Gastrocnemius medialis (tissue), 4 donors: ENCODE measurements at places on chromosomes 5 and 9.

DNA sequence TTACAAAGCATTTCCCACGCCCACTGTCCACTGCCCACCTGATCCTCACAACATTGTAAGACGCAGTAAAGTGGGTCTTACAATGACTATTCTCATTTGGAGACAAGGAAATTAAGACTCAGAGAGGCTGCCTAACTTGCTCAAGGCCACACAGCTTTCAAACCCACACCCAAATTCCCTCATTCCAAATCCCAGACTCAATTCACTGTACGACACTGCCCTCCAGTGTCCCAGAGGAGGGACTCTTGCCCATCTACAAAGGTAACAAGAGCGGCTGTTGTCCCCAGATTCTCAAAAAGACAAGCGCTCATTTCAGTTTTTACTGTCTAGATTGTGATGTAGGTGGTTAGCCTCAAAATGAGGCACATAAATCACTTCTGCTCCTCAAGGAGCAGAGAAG is 184.6 kb downstream of the ACTL7B start:
- no peak overlapping the region for H3K4me3 ChIP-seq
- H3K4me1 ChIP-seq: no peaks in the 10 kb centered on the region
- no peak for DNase-seq
- H3K36me3 ChIP-seq: no peaks in the 10 kb centered on the region

GRCh38 chr5:130034566-130035210 is 130.4 kb downstream of the CHSY3 start:
- H3K27ac ChIP-seq: no peak overlapping the region
- peaks cover 6% of the 10 kb centered on the region for H3K4me1 ChIP-seq
- H3K36me3 ChIP-seq: no peaks in the 10 kb centered on the region
- no peak overlapping the region for H3K4me3 ChIP-seq
- DNase-seq: no peak
- H3K27me3 ChIP-seq: no peaks in the 10 kb centered on the region

- DNase-seq: no peak
- H3K36me3 ChIP-seq: no peaks in the 10 kb centered on the region
- H3K27ac ChIP-seq: no peak overlapping the region
- H3K4me3 ChIP-seq: no peak overlapping the region
These were observed 345.2 kb upstream of the PCSK5 start for GRCh38 chr9:75545287-75545686.

DNA sequence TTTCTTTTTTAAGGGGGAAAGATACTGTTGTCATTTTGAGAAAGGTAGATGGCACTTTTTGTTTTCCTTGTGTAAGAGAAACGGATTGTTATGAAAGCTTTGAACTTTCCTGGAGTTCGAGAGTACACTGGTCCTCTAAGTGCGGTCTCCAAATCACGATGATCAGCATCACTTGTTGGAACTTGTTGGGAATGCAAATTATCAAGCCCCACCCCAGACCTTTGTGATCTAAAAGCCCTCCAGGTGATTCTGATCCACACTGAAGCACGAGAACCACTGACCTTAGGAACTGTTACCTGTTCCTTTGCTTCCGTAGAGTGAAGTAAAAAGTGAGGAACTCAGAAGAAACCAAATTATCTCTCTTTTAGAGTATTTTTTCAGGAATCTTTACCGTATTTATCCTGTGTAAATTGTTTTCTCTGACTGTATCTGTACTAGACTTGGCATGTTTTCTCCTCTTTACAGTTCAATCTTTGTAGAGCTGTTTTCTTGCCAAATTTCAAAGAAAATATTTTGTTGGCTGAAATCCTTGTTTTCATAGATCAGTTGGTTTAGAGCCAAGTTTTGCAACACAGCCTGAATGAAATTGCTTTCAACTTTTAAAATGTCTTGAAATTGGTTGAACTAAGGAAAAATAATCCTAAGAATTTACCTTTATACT is 4.0 kb downstream of the MAT2B start:
- H3K27me3 ChIP-seq: no peaks in the 10 kb centered on the region
- H3K4me3 ChIP-seq: peak overlapping the region; percentile 32
- DNase-seq: no peak
- peak overlapping the region; percentile 92 for H3K27ac ChIP-seq
- H3K4me1 ChIP-seq: peaks cover 48% of the 10 kb centered on the region

DNA sequence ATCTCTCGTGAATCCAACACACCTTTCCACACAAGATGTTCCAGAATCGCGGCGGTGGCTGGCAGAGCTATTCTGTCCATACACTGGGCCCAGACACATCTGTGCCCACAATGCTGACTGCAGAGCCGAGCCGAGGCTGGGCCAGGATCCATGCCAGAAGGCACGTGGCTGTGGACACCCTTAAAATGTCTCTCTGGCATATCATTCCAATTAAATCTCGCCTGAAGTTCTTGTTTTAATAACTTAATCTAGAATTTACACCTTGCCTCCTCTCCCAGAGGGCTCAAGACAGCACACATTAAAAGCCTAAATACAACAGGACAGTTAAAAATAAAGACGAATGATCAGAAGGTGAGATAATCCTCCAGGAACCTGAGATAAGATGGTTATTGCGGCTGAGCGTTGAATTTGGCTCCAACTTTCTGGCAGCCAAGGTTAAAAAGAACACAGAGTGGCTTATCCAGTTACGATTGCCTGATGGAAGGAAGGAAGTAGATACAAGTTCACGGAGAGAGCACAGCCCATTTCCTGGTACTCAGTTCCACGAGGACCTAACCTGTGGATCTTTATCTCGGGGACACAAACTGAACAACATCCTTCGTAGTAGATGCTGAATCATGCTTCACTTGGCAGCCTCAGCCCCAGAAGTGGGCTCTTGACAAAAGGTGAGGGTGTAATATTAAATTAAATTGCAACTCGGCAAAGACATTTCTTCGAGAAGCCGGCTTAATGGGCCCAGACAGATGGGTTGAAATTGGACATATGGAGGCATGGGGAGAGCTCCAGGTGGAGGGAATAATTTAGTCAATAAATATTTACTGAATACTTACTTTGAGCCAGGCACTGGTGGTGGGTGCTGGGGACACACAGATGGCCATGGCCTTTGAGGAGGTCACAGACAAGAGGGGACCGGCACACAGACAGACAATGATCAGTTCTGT is 86.0 kb upstream of the TBC1D2 start:
- H3K4me1 ChIP-seq: no peaks in the 10 kb centered on the region
- no peak overlapping the region for H3K27ac ChIP-seq
- no peak for DNase-seq
- H3K27me3 ChIP-seq: no peaks in the 10 kb centered on the region
- no peak overlapping the region for H3K4me3 ChIP-seq
